ENCODE measurements at places on chromosomes 1 and 21.

DNA sequence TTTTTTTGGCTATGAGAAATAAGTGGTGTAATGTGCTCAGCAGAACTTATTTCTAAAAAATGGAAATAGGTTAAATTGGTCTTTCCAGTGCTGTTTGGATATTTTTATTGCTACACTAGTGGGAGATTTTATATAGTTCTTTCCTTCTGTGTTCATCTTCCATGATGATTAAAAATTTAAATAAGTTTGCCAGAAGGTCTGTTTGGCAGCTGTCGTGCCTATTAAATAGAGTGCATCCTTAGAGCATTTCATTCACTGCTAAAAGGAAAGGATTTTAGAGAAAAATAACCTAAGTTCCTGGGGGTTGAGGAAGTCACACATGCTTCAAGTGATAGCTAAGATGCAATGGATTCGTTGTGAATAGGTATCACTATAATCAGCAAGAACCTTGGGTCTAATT, 29.7 kb upstream of the RAVER2 start:
- no peak for DNase-seq

DNA sequence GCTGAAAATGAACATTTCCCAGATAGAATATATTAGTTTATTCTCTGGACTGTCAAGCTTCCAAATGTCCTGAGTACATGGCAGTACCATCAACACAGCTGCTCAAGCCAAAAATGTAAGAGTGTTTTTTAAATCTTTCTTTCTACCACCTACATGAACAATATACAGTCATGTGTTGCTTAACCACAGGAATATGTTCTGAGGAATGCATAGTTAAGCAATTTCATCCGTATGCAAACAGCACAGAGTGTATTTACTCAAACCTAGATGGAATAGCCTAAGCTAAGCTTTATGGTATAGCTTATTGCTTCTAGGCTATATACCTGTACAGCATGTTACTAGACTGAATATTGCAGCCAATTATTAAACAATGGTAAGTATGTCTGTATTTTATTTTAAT, 561.9 kb upstream of the ADGRL4 start:
- no peak for DNase-seq

DNA sequence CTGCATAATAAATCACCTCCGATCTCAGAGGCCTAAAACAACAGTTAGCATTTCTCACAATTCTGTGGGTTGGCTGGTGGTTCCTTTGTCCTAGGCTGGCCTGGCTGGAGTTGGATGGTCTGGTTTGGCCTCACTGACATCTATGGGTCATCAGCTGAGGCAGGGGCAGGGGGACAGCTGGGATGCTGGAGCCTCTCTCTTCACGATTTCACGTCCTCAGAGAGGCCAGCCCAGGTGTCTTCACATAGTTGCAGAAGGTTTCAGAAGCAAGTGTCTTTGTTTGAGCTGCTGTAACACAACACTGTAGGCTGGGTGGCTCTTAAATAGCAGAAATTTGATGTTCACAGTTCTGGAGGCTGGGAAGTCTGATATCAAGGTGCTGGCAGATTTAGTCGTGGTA, 155.5 kb upstream of the CACNA1E start:
- DNase-seq: no peak

DNA sequence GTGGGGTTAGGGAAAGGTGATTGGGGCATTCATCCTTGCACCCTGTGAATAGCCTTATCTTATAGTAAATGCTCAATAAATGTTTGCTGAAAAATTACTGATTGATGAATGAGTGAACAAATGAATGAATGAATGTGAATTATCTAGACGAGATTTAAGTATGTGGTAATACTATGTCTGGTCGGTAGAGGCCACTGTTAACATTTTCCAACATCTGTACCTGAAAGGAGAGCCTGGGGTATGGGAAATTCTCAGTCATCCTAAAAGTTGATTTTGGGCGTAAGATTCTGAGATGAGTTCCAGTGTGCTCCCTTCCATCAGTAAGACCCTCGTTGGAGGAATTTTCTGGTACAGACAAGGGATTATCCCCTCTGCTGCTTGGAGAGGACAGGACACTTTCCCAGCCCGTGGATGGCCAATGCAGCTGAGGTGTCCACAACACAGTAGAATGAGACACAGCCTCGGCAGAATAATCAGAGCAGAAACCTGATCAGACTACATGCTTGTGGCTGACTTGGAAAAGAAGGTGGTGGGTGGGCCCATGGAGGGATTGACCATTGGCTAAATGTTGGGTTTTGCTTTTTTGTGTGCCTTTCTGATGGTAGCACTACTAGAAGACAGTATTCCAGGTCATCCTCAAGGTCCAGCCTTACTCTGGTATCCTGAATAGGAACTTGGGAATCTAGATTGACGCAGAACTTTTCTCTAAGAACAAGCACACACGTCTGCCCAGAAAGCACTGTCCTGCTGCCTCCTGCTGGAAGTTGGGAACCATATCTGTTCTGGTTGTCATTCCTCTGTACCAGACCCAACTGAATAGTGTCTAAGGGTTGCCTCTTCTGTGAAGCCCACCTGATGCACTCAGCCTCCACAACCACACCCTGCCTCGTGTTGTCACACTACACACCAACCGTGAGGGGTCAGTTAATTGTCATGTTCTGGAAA, 262.0 kb downstream of the TNR start:
- no peak for DNase-seq

DNA sequence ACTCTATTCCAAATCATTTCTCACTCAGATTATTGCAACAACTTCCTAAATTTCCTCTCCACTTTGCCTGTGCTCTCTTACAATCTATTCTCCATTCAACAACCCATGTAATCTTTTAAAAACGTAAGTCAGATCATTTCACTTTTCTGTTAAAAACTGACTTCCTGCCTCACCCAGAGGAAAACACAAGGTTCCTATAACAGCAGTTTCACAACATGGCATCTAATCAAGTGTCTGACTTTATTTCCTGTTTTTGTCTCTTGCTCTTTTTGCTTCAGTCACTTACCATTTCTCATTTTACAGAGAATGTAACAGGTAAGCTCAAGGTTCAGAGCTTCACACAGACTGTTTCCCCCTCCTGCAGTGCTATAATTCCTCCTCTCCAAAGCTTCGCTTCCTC, 560.7 kb downstream of the LRRIQ3 start:
- DNase-seq: no peak

DNA sequence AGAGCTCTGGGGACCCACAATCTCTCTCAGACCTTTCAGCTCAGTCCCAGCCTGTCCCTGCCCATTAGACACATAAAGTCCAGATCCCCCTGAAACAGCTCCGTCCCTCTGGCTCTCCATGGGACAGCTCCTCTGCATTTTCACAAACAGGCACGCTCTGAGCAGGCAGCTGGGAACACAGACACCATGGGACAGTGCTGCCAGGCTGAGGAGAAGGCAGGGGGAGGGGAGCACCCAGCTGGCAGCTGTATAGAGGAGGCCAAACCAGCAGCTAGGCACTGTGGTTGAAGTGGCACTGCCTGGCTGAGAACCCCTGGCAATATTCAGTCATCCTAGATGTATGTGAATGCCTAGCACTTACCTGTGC, 2.0 kb downstream of the TMEM63A start:
- no peak for DNase-seq

- no peak for DNase-seq
These were observed 93.2 kb upstream of the KCTD3 start for GRCh38 chr1:215473943-215474342.
